ENCODE measurements at places on chromosomes 4 and X.

DNA sequence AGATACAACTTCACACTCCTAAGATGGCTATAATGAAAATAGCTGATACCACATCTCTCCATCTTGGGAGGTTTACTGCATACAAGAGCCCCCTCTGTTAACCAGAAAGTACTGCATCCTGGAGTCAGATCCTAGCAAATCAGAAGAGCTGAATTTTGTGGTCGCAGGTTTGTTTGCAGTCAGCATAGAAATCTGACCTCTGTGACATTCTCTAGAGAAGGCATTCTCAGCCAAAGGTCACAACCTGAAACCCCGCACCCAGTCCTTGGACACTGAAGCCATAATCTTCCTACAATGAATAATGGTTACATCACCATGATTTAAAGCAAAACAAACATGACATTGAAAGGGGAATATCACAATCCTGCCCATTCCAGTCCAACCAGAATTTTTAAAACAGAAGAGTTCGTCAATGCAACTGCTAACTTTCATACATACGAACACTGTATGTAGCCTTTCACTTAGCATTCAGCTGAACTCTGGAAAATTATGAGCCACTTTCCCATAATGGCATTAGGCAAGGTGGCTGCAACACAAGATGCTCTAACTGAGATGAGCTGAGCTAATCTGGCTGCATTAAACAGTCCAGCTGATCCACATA lies 17.6 kb downstream of the HS6ST2 start:
- DNase-seq: no peak

GRCh38 chrX:11530621-11531020 lies 135.1 kb downstream of the ARHGAP6 start:
- no peak for DNase-seq

- DNase-seq: no peak
Measured at GRCh38 chr4:67581208-67581857, 22.8 kb downstream of the STAP1 start.

DNA sequence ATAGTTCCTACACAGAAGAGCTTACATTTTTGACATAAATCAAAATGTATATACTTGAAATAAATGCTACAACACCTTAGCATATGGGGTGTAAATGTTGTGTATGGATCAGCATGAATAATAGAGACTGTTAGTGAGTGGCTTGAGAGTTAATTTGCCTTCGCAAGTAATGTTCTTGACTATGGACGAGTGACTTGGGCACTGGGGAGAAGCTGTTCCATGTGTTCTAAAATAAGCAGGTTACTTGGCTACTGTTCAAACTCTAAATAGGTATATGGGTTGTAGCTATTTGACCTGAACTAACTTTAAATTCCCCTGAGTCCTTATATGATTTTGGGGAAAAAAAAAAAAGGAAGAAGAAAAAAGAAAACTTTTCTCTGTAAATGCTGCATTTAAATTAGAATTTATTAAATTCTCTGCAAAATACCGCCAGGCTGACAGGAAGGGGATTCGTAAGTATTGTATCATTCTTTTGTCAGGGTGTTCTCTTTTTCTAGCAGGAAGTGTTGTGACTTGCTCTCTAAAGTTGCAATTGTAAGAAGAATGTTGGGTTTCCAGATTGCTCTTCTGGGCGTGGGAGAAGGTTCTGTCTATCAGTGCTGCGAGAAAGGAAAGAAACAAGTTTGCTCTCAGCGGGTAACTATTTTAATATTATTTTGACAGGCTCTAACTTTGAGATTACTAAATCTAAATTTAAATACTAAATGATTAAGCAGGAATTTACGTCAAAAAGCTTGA lies 32.2 kb downstream of the PLS3 start:
- DNase-seq: no peak

GRCh38 chr4:94746746-94747145 lies 11.0 kb upstream of the BMPR1B start:
- DNase-seq: no peak

DNA sequence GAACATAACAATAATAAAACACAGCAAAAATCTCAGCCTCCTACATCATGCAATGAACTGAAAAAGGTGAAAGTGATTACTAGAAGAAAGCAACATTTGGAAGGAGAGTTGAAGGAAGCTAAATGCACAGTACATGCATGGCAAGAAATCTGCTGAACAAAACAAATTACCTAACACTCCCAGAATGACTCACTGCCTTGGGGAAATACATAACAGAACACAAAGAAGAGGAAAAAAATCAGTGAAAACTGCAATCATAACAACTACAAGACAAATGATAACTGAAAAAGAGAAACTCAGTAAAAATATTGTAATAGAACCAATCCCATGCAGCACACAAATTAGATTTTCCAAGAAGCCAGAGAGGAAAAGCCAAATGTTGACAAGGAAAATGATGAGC lies 1513.2 kb downstream of the ARAP2 start:
- no peak for DNase-seq
